AG10803 (cell line): ENCODE measurements at places on chromosomes 2 and 18.

DNA sequence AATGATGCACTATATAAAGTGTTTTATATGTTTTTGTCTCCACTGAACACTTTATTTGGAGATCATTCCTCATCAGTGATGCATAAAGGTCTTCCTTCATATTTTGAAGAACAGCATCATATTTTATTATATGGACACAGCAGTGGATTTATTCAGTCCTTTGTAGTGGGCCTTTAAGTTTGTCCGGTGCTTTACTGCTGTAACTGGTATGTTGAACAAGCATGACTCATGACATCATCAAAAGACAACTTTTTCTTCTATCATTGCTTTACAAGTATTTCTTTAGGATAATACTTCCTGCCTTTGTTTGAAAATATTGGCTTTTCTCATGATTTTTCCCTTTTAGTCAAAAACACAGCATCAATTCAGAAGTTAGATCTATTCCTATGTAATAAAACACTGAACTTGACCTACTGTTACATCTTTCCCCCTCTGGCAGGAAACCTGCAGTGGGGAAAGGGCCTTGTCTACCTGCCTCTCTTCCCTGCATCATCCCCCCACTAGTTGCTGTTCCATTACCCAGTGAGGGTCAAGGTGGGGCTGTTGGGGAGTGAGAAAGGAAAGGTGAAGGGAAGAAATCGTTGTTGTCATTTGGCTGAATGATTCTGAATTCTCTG is 241.2 kb downstream of the CYP26B1 start:
- DNase-seq = no peak

- DNase-seq = no peak
Measured at GRCh38 chr2:169997140-169997887, 170.1 kb downstream of the UBR3 start.

DNA sequence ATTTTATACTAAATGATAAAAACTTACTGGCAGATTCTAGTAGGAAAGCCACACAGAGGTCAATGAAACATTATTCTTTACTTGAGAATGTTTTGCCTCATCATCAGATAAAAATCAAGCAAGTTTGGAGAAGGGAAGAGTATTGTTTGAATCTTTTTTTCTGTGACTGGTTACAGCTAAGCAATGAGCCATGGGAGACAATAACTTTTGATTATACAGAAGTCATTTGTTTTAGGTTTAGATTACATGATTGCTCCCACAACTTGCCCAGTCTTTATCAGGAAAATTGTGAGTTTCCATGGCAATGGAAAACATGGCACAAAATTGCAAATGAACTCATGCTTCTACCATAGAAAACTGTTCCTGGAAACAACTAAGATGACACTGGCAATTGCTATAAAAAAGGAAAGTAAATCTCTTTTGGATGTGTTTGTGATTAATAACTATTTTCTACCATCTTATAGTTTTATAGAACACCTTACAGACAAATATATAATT is 476.8 kb downstream of the MBD2 start:
- no peak for DNase-seq

DNA sequence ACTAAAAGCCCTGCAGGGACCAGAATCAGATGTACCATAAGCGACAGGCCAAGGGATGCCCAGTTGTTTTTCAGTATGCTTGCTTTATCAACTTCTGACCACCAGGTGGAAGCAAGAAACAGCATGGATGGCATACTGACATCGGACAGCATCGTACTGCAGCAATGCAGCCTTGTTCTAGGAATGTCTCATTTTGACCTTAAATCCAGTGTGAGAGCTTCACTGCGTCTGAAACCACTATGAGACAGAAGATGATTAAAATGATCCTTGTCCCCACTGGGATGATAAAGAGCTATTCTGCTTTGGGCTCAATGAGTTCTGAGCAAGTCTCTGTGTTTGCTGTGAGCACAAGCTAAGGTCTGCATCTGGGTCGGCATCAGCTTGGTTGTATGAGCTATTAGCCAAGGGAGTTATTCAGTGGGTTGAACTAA is 54.3 kb downstream of the CDK15 start:
- peak; percentile 86 for DNase-seq

GRCh38 chr2:85523903-85524335 is 15.0 kb upstream of the MAT2A start:
- DNase-seq = no peak

DNA sequence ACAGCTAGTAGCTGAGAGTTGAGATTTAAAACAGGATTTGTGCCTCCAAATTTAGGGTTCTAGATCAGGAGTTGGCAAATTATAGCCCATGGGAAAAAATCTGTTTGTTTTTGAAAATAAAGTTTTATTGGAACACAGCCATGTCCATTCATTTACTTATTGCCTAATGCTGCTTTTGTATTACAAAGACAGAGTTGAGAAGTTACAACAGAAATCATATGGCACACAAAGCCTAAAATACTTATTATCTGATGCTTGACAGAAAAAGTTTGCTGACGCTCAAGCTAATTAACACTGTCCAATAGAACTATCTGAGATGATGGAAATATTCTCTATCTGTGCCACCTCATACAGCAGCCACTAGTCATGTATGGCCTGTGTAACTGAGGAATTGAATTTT is 229.1 kb upstream of the RASGRP3 start:
- no peak for DNase-seq

DNA sequence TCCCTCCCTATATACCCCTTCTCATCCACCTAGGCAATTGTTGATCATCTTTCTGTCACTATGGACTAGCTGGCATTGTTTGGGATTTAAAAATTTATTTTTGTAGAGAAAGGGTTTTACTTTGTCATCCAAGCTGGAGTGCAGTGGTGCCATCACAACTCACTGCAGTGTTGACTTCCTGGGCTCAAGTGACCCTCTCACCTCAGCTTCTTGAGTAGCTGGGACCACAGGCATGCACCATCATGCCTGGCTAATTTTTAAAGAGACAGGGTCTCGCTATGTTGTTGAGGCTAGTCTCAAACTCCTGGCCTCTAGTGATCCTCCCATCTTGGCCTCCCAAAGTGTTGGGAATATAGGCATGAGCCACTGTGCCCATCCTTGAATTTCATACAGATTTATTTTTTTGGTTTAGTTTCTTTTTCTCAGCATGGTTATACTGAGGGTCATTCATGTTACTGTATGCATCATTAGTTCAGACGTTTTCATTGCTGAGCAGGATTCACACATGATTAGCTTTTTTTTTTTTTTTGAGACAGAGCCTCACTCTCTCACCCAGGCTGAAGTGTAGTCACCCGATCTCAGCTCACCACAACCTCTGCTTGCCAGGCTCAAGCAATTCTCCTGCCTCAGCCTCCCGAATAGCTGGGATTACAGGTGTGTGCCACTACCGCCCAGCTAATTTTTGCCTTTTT is 8.6 kb upstream of the PCARE start:
- DNase-seq = no peak
